Suppressor macrophage treated with lipopolysaccharide for 1 hour (primary cell): ENCODE measurements at places on chromosomes 5 and 9.

- DNase-seq: no peak
These were observed 228.0 kb upstream of the KIF2A start for GRCh38 chr5:62077823-62078550.

- no peak for DNase-seq
These were observed 152.4 kb downstream of the RAPGEF6 start for GRCh38 chr5:131482617-131483016.

DNA sequence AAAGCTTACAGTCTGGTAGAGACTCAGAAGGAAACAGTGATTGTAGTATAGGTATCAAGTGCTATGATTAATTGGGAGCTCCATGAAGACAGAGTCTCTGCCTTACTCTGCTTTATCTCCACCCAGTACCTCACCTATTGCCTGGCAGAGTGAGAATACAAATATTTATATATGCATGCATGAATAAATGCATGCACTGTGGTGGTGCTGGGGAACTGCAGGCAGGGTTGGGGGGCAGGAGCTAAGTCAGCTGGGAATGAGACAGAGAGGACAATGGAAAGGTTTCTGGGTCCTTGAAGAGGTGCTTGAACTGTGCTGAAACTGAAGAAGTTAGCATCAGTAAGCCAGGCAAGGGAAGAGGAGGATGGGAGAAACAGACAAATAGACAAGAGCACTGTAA lies 80.8 kb upstream of the PPP2R2B start:
- DNase-seq: no peak

- DNase-seq: no peak
These were observed 26.7 kb upstream of the SVEP1 start for GRCh38 chr9:110606179-110606790.

- DNase-seq: no peak
These were observed 44.7 kb downstream of the STOM start for GRCh38 chr9:121325387-121325786.
